ENCODE measurements at places on chromosomes 2 and 18.

GRCh38 chr2:172765662-172766061, 30.0 kb downstream of the RAPGEF4 start:
- no peak for DNase-seq

- DNase-seq, result peak; percentile 28
Observed at GRCh38 chr18:12061685-12062084, 32.0 kb upstream of the ANKRD62 start.

- DNase-seq, result no peak
Observed at GRCh38 chr2:134712299-134712698, 6.5 kb downstream of the TMEM163 start.

DNA sequence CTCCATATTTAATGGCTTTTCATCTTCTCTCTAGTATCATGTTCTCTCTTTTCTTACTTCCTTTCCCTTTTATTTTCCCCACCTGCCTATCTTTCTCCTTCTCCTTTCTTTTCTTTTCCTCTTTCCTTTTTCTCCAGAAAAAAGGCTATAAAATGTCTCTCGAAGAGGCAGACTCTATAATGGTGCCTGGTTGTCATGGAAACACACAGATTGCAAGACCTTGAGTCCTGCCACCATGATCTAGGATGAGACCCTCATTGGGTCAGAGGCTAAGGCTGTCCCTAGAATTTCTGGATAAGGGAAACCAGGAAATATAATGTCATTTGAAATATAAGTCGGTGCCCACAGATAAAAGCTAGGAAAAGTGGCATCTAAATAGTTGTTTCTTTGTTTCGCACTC, 36.5 kb upstream of the LHCGR start:
- no peak for DNase-seq

DNA sequence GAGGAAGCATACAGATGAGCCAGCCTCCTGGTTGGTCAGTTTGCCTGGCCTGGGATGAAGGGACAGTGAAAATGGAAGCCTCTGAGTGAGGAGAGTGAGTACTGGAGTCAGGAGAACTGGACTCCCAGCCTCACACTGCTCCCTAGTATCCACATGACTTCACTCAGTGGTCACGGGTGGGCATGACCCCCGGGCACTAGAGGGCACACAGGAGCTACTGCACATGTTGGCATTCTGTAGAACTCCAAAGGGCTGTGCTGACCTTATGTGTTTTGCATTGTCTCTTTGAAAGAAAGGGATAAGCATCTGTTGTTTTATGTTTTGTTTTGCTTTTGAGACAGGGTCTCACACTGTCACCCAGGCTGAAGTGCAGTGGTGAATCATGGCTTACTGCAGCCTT, 23.7 kb downstream of the NCAPH start:
- DNase-seq, result no peak

DNA sequence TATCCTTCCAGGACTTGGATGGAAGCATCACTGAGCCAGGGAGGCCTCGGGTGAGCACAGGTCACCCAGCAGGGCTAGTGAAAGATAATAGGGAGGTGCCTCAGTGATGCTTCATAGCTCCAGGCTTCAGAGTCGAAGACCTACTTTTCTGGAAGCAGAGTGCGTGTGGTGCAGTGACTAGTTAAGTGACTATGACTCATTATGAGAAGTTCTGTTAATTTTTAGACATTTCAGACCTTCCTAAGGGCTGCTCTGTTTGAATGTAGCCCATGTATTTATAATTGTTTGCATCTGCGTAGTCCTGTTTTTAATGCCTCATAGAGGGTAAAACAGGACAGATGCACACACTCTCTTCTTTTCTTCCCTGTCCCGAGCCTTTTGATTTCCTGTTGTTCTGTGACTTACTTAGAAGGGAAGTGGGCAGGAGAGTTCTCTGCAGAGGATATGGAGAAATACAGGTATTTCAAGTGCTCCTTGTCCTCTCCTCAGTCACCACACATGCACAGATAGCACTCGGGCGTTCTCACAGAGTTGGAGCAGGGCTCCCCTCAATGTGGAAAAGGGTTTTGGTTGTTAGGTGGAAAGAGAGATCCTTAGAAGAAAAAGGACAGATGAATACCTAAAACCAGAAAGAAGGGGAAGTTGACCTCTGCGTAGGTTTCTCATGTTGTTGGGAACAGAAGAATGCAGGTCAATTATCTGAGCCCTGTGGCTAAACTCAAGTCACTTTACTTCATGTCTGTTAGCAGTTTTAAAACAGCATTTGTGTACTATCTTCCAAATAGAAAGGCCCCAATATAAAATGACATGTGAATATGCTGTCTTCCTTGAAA, 34.7 kb downstream of the RALB start:
- no peak for DNase-seq

- DNase-seq, result peak; percentile 43
Observed at GRCh38 chr2:85327160-85327821, 498 bp downstream of the TGOLN2 start.

DNA sequence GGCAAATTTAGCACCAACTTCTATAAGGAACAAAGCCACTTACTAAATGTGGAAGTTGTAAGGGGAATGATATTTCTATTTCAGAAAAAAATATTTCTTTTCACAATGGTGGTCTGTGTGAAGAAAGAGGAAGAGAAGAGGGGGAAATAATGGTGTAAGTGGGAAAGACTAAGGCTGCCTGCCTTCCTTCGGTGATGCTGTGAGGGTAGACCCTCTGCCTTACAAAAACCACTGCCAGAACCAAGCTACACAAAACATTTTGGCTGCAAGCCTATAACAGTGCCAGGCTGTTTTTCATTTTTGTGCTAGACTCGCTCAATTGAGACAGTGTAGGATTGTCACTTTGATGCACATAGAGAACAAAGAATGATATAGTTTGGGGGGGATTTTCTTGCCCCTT, 286.6 kb downstream of the ZEB2 start:
- no peak for DNase-seq

DNA sequence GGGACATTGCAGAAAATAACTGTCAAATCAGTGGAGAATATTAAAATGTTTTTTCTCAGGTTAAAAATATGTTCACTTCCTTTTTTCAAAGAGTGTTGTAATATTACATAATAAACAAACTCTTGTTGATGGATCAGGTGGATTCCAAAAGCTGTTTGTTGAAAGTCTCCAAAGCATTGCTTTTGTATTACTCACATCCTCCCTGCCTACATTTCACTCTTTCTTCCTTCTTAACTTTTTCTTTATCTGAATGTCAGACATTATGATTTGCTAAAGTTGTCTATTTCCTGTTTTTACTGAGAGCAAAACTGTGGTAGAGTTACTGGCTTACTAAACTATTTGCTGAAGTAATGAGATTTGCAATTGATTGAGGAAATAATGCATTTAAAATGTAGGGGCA, 92.1 kb downstream of the CDH19 start:
- DNase-seq, result no peak

GRCh38 chr2:661360-661635, 15.9 kb downstream of the TMEM18 start:
- DNase-seq, result no peak
